ENCODE measurements at places on chromosomes 6 and 20.

DNA sequence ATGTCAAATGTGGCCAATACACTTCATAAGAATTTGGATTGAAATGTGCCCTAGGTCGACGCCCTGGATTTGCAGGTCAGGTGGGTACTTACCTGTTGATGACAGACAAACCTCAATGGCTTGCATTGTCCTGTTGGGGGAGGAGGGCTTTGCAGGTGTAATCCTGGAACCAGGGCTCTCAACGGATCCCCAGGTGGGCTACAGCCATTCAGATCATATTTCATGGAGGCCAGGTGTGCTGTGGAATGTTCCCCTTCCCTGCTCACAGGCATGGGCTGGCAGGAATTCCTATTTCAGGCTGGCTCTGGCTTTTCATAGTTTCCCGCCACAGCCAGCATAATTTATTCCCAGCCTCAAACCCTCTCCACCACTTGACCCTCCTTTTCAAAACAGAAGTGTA is 254.7 kb downstream of the SMOC2 start:
- no peak for DNase-seq

- no peak for DNase-seq
Observed at GRCh38 chr6:119112812-119113530, 34.5 kb upstream of the FAM184A start.

GRCh38 chr6:127343809-127344659 is 625 bp upstream of the ECHDC1 start:
- DNase-seq = no peak

DNA sequence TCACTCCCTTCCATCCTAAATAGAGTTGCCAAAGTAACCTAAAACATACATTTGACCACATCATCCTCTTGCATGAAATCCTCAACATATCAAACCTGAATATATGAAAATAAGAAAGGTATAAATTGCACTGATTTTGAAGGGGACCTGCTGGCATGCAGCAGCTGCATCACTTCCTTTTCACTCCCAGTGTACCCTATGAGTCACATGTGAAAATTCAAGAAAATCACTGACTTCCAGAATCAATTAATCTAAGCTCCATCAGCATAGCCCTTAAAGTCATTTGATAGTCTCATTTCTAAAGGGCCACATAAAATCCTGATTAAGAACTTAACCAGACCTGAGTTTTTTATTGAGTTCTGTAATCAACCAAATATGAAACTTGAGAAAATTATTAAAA is 24.3 kb downstream of the SNX14 start:
- no peak for DNase-seq

DNA sequence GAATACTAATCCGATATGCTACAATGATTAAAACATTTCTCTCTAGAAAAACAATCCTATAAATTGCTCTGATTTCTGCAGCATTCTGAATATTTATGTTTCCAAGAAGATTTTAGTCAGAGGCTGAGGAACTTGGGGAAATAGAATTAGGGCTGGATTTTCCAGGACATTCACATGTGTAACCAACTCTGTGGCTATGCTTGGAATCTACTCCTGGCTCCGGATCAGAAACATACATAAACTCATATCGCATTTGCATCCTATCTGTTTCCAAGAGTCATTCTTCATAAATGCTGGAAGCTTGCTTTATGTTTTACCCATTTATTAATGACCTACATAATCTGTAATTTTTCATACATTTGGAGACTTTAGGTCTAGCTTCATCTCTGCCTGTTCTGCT is 459.9 kb upstream of the MARCKS start:
- DNase-seq = no peak

DNA sequence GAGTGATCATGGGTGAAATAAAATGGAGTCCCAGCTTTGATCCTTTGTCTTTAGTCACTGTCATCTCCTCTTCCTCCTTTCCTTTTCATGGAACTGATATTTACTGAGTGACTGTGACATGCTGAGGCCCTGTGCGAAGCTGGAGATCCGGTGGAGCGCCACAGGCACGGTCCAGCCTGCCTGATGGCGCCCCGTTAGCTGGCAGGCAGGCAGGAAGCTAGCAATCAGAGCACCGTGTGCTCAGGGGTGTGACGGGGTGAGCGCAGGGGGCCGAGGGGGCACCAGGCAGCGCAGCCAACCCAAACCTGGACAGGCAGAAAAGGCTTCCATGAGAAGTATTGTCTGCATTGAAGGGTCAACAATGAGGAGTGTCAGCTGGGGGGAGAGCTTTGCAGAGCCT is 100.2 kb upstream of the AKAP12 start:
- DNase-seq = no peak

GRCh38 chr6:71599359-71599758 is 287.0 kb upstream of the RIMS1 start:
- DNase-seq = no peak

GRCh38 chr6:125078602-125079321 is 74.8 kb upstream of the TPD52L1 start:
- no peak for DNase-seq

GRCh38 chr6:16337295-16337975 is 99.0 kb downstream of the GMPR start:
- DNase-seq = peak; percentile 73

- no peak for DNase-seq
Observed at GRCh38 chr6:9527679-9528286, 887.1 kb downstream of the TFAP2A start.

GRCh38 chr20:57498425-57499400 is 26.2 kb downstream of the CTCFL start:
- DNase-seq = no peak

GRCh38 chr6:1619098-1619672 is 9.5 kb downstream of the FOXC1 start:
- no peak for DNase-seq

- DNase-seq = no peak
Observed at GRCh38 chr6:14811775-14812428, 434.0 kb upstream of the JARID2 start.

DNA sequence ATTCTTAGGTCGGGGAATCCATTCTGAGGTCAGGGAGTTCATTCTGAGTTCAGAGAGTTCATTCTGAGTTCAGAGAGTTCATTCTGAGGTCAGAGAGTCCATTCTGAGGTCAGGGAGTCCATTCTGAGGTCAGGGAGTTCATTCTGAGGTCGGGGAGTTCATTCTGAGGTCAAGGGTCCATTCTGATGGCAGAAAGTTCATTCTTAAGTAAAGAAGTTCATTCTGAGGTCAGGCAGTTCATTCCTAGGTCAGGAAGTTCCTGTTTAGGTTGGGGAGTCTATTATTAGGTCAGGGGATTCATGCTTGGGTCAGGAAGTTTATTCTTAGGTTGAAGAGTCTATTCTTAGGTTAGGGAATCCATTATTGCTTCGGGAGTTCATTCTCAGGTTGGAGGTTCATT is 16.5 kb upstream of the NXT1 start:
- no peak for DNase-seq

- DNase-seq = no peak
Observed at GRCh38 chr6:80939898-80940297, 812.6 kb downstream of the TENT5A start.

GRCh38 chr20:56247954-56248782 is at the start of gene MC3R:
Gene MC3R (plus strand): TSS chr20:56248732. CDS start chr20:56248844, 112 bp downstream.
- DNase-seq = no peak

DNA sequence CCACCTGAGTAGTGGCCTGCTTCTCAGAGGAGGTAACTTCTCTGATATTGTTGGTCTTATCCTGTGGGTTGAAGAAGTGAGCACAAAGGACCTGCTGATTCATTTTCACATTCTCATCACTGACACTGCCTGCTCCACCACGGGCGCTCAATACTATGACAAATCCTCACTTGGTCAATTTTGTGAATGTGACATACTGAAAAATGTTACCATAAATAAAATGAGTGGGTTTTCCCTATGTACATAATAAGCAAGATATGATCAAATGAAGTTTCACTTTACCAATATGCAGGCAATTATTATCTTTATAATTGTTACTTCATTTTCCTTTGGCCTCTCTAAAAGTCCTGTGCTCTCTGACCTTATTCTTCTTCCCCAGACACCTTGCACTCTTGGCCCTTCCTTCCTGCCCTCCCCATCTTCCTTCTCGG is 71.5 kb upstream of the RIPOR2 start:
- no peak for DNase-seq

- DNase-seq = no peak
Observed at GRCh38 chr6:19159089-19159488, 678.1 kb upstream of the ID4 start.

DNA sequence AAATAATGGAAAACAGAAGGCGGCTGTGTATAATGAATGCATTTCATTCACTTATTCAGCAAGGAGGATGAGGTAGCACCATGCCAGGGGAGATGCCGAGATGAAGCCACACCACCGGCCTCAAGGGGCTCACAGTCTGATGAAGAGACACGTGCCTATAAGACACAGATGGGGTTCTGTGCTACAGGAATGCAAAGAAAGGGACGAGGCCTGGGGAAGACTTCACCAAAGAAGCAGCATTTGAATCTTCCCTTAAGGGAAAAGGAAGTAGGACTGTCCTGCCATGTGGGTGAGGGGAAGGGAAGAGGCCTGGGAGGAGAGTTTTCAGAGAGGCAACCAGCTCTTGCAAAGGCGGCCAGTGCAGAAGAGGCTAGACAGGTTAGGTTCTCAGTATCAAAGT is 98.9 kb downstream of the PSMG4 start:
- no peak for DNase-seq

- DNase-seq = no peak
Observed at GRCh38 chr6:11774426-11774825, 4.2 kb downstream of the ADTRP start.

DNA sequence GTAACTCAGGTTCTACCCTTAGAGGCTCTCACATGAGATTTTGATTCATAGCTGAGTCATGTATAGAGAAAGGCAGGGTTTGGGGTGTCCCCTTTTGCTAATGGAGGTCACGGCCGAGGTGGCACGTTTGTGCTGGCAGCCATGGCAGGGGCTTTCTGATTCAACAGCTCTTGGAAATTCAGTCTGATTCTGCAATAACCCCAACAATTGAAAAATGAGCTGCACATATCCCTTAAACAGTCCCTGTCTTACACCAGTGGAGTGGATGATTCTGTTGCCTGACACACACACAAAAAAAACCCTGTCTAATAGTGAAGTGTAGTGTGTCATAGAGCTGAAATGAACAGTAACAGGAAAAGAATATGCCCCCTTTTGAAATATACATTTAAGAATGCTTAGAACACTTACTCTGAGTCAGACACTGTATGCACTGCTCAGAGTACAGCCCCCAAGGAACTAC is 40.4 kb upstream of the ARG1 start:
- no peak for DNase-seq

- DNase-seq = no peak
Observed at GRCh38 chr20:50223039-50224005, 32.7 kb downstream of the CEBPB start.

DNA sequence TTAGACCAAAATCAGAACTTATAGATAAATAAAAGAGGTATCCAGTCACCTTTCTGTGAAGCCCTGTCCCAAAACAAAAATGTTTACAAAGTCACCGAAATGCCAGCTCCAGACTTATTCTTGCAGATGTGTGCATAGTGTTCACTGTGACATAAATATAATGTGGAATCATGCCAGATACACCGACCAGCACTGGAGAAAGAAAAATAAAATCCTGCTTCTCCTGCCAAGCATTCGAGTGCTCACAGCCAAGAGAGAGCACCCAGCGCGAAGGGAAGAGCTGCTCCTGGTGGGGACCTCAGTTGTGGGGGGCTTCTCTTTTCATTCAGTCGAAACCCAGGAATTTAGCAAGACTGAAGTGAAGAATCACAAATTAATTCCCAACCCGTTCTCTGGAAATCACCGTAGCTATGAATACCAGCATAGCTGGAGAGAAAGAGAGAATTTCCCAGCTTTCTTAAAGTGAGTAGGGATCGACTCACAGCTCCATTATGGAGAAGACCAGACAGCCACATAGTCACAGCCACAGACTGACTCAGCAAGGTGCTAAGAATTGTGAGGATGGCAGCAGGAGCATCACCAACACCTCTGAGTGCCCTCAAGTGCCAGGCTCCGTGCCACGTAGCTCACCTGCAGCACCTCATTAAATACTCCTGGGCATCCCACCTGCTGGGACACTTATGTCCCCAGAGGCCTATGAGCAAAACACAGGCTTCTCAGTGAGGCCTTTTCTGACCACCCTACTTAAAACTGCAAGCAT is 33.2 kb downstream of the BFSP1 start:
- no peak for DNase-seq
